ENCODE measurements at places on chromosomes 6 and 20.

DNA sequence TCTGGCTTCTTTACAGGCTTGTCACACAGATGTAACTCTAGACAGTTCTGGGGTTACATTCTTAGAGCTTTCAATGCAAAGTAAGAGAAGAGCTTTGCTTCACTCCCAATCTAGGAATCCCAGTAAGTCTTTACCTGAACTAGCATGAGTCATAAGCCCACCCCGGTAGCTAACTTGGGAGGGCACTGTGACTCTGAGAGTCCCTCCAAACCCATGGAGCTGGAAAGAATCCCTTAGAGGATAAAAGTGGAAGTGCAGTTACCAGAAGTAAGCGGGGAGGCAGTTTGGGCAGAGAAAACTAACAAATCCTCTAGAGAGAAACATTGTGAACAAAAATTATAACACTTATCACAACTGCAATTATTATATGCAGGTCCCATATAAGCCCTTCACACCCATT is 84.0 kb upstream of the SMLR1 start:
- no peak for DNase-seq

DNA sequence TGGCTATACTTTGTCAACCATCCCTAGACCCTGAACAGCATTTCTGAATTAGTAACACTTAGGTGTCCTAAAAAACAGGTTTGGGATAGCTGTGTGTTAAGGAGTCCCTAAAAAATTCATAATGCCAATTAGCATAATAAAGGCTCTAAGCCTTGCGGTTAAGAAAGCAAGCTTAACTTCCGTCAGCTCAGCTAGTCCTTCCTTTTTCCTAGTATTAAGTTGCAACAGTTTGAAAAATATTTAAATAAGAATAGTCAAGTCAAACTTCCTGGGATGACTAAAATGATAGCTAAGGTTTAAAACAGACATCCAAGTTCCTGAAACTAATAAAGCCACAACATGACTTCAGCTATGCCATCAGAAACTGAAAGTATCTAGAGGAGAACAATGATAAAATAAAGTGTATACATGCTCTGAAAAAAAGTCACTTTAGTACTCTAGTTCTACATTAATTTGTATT is 3.5 kb downstream of the AKIRIN2 start:
- no peak for DNase-seq

- DNase-seq: no peak
Observed at GRCh38 chr6:45997875-45998506, 17.7 kb downstream of the CLIC5 start.

DNA sequence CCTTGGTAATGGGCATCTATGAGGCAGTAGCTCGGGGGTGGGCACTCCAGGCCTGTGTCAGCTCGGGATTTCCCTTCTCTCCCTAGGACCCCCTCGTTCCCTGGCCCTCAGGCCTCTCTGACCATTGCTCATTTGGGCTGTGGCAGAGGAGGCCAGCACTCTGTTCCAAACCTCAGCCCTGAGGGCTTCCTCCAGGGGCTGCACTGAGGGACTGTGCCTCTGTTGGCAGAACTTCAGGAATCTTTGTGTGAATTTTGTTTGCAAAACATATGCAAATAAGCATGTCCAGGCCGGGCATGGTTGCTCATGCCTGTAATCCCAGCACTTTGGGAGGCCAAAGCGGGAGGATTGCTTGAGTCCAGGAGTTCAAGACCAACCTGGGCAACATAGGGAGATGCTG is 11.0 kb downstream of the PACSIN1 start:
- DNase-seq: no peak

GRCh38 chr6:106804346-106805335 is 169.9 kb downstream of the CD24 start:
- DNase-seq: no peak

- no peak for DNase-seq
Observed at GRCh38 chr6:118935331-118935668, 341 bp upstream of the MCM9 start.

- no peak for DNase-seq
Observed at GRCh38 chr20:13425381-13426135, 204.5 kb downstream of the ISM1 start.

DNA sequence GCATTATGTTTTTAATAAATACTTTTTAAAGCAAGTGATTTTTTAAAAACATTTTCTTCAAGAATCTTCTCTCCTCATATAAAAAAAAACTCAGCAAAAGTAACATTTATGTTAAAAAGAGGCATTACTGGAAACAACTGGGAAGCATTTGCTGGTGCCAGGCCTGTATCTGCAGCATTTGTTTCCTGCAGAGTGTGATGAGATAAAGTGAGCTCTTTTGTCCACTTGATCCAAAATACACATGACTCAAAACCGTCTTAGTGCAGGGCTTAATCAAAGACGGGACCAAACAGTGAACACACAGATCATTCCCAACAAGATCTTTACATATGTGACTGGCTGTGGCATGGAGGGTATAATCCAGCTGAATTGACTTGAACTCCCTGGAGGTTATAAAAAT is 28.3 kb upstream of the RIPPLY2 start:
- no peak for DNase-seq

GRCh38 chr6:77879527-77879926 is 226.7 kb downstream of the MEI4 start:
- no peak for DNase-seq

- DNase-seq: no peak
Observed at GRCh38 chr6:78253618-78254017, 600.8 kb downstream of the MEI4 start.

- DNase-seq: no peak
Observed at GRCh38 chr20:59781226-59781625, 152.2 kb downstream of the SYCP2 start.

Measured in stimulated activated CD8-positive, alpha-beta memory T cell treated with anti-CD3 and anti-CD28 coated beads, Interleukin-4, amount 100 ng/mL, for 1 hour (primary cell).